ENCODE measurements at places on chromosomes 5 and 9. TPM values are rescaled to one million over a fixed set of nuclear protein-coding genes. Genes with fewer than 3 reads are reported as not detected.

The IL7R gene
- 169 TPM for total RNA-seq

DNA sequence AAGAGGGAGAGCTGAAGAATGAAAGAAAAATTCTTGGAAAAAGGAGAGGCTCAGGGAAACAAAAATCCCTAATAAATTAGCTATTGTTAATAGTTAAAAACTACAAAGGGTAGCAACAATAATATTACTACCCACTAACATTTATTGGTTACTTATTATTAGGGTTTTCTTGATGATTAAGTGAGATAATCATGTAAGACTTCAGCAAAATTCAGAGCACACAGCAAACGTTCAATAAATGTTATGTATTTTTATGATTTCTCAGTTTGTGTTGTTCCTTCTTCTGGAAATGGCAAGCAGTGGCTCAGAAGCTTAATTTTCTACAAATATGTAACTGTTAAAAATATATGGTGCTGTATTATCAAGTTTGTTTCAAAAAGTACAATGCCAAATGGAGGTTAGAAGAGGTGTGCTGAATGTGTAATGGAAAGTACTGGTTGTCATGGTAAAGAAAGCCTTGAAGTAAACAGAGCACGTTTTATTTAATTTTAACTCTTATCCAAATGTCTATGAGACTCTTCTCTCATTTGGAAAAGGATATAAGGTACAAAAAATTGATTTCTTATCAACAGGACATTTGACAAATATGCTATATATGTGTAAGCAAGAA, 226.0 kb upstream of the ATP10B start:
- no peak overlapping the region for H3K4me3 ChIP-seq
- H3K4me1 ChIP-seq = no peaks in the 10 kb centered on the region
- no peaks in the 10 kb centered on the region for H3K36me3 ChIP-seq
- no peak for DNase-seq

DNA sequence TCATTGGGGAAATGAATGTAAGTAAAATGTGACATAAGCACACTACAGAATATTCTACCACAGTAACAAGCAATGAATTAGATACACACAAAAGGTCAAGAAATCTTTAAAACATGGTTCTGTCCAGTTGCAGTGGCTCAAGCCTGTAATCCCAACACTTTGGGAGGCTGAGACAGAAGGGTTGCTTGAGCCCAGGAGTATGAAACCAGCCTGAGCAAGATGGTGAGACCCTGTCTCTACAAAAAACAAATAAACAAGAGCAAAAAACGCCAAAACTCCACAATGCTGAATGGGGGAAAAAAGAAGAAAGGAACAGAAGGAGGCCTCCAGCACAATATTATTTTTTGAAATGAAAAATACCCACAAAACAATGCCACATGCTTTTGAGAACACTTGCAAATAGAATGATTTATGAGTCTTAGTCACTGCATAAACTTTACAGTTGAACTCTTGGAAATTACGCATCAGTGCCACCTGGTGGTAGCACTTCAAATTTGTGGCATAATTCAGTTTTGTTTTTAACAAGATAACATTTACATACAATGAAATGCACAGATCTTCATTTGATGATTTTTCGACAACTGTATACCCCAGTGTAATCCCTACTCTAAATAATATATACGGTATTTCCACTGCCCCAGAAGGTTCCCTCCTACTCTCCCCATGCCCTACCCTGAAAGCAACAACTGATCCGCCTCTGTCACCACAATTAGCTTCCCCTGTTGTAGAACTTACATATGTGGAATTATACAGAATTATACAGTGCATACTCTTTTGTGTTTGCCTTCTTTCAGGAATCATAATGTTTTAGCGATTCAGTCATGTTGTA, 14.4 kb upstream of the SPINK4 start:
- H3K4me3 ChIP-seq = no peak overlapping the region
- peaks cover 10% of the 10 kb centered on the region for H3K4me1 ChIP-seq
- peak; percentile 80 for DNase-seq
- H3K27me3 ChIP-seq = no peaks in the 10 kb centered on the region

DNA sequence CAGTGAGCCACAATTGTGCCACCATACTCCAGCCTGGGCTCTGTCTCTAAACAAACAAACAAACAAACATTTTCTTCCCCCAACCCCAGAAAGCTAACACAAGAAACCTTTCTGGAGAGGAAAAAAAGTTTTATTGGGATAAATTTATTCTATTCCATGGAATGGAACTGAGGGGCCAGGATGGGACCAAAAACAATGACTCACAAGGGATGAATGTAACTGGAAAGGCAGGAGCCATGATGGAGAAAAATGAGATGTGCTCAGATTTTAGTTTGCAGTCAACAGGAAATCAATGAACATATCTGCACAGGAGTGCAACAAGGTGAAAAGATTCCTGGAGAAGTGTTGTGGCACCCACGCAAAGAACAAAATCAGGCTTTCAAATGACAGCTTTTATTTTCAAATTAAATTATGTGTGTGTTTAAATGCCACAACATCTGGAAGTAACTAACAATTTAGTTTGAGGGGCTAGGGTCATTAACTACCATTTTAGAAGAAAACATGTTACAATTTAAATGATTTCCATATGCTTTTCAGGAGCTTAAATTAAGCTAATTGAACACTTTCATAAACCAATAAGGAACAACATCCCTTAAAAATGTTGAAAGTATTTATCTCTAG, 208.6 kb downstream of the TSSK1B start:
- H3K4me1 ChIP-seq = no peaks in the 10 kb centered on the region
- no peak overlapping the region for H3K27ac ChIP-seq
- no peaks in the 10 kb centered on the region for H3K36me3 ChIP-seq
- H3K4me3 ChIP-seq = no peak overlapping the region
- no peak for DNase-seq

GRCh38 chr9:134533850-134534588, 107.6 kb upstream of the COL5A1 start:
- no peaks in the 10 kb centered on the region for H3K36me3 ChIP-seq
- H3K4me3 ChIP-seq = no peak overlapping the region
- no peaks in the 10 kb centered on the region for H3K4me1 ChIP-seq
- no peak overlapping the region for H3K27ac ChIP-seq
- H3K27me3 ChIP-seq = no peaks in the 10 kb centered on the region

DNA sequence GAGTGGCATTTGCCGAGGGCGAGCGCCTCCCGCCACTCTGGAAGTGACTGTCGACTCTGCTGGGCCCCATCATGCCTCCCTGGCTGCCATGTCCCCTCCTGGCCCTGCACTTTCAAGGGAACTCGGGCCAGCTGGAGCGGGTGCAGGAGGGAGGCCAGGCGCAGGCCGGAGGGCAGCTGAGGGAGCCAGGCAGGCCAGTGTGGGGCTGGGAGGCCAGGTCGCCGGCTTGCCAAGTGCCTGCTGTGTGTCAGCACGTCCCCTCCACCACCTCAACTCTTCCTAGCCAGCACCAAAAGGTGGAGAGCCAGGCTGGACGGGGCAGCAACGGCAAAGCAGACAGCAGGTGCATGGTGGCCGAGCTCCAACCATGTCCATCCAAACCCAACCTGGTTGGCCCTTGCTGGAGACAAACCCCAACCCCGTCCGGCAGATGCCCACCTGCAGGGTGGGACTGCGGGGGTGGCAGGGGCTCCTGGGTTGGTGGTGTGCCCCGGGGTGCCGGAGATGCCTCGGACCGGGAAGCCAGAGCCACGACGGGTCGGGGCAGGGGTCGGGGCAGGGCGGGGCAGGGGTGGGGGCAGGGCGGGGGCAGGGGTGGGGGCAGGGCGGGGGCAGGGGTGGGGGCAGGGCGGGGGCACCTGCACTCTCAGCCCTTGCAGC, 36.5 kb upstream of the EGFL7 start:
- H3K27me3 ChIP-seq = peaks cover 11% of the 10 kb centered on the region
- H3K27ac ChIP-seq = no peak overlapping the region
- DNase-seq = no peak
- H3K4me3 ChIP-seq = no peak overlapping the region

DNA sequence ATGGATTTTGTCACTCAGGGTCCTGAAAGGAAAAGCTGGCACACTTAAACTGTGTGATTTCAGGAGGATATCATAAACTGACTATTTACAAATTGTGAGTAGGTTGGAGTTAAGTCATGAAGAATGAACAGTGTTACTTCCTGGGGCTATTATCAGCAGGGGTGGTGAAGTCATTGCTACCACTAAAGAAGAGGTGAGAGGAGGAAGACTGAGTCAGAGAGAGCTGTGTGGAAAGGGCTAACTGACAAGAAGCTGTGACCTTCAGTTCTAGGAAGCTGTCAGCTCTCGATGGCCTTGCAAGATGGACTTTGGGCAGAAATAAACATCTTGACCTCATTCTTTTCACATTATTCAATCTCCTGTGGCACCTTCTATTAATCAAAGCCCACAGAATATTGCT, 72.3 kb upstream of the STARD4 start:
- no peaks in the 10 kb centered on the region for H3K4me1 ChIP-seq
- H3K36me3 ChIP-seq = no peaks in the 10 kb centered on the region
- H3K27ac ChIP-seq = no peak overlapping the region
- DNase-seq = no peak
- no peak overlapping the region for H3K4me3 ChIP-seq
- peaks cover 13% of the 10 kb centered on the region for H3K27me3 ChIP-seq

GRCh38 chr9:128528445-128529160, 23.8 kb upstream of the SPTAN1 start:
- H3K27ac ChIP-seq = no peak overlapping the region
- peaks cover 39% of the 10 kb centered on the region for H3K36me3 ChIP-seq
- no peak overlapping the region for H3K4me3 ChIP-seq
- no peaks in the 10 kb centered on the region for H3K4me1 ChIP-seq
- DNase-seq = no peak

GRCh38 chr5:105587963-105588662, 2025.5 kb upstream of the NUDT12 start:
- H3K4me3 ChIP-seq = no peak overlapping the region
- no peaks in the 10 kb centered on the region for H3K27me3 ChIP-seq
- no peaks in the 10 kb centered on the region for H3K36me3 ChIP-seq
- H3K27ac ChIP-seq = no peak overlapping the region

The OTULIN gene
- 53.6 TPM for total RNA-seq

GRCh38 chr9:112364761-112365160, 15.1 kb upstream of the HSDL2 start:
- no peak overlapping the region for H3K4me3 ChIP-seq
- H3K27ac ChIP-seq = no peak overlapping the region
- peaks cover 7% of the 10 kb centered on the region for H3K27me3 ChIP-seq
- H3K36me3 ChIP-seq = peaks cover 5% of the 10 kb centered on the region
- peaks cover 10% of the 10 kb centered on the region for H3K4me1 ChIP-seq

The BTNL9 gene
- not detected for total RNA-seq

DNA sequence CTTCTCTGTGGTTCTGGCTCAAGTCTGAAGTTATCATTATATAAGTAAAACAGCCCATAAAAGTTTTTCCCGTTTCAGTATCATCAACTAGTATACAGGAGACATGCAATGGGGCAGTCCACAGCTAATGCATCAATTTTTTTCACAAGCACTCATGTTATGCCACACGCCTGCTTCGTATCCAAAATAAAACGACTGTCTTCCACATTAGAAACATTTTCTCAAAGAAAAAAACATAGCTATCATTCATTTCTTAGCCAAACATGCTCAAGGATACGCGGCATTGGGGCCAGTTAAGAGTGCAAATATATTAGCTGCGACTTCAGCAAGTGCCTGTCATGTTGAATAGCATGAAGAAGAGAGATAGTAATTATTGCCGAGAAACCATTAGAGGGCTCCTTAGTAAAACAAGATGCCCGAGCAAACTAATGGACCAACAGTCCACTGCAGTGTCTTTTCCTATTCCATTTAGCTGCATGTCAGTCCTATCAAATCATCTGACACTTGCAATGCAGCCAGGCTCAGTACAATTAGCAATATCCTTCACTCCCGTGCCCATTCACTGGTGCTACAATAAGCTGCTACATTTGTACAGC, 68.5 kb downstream of the BNC2 start:
- no peak overlapping the region for H3K4me3 ChIP-seq
- no peaks in the 10 kb centered on the region for H3K36me3 ChIP-seq
- H3K27me3 ChIP-seq = no peaks in the 10 kb centered on the region
- DNase-seq = no peak
- no peak overlapping the region for H3K27ac ChIP-seq

DNA sequence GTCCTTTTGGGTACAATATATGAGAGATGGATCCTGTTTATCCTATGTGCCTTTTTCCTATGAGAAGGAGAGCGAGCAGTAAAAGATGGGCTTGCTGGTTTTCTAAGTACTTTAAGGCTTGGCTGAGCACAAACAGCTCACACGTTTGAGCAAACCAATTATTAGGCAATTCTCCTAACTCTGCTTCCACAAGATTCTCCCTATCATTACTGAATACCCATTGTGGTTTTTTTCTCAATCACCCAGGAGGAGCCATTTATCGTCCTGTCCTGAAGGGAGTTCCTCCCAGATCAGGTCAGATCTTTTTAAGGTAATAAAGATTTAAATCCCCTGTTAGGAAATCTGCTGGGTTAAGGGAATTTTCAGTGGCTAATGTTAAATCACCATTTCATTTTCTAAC, 19.4 kb upstream of the C1QTNF3 start:
- H3K27me3 ChIP-seq = no peaks in the 10 kb centered on the region
- DNase-seq = no peak
- peaks cover 42% of the 10 kb centered on the region for H3K36me3 ChIP-seq
- no peak overlapping the region for H3K4me3 ChIP-seq
- no peak overlapping the region for H3K27ac ChIP-seq
- H3K4me1 ChIP-seq = no peaks in the 10 kb centered on the region

The COX7C gene
- total RNA-seq = 640 TPM

Measured in activated CD4-positive, alpha-beta memory T cell treated with anti-CD3 and anti-CD28 coated beads for 36 hours (primary cell).